ENCODE measurements at places on chromosomes 13 and 19. TPM values are rescaled to one million over a fixed set of nuclear protein-coding genes. Genes with fewer than 3 reads are reported as not detected.

GRCh38 chr13:34942732-34943435 is 814 bp downstream of the NBEA start:
- peak; percentile 26 for DNase-seq

DNA sequence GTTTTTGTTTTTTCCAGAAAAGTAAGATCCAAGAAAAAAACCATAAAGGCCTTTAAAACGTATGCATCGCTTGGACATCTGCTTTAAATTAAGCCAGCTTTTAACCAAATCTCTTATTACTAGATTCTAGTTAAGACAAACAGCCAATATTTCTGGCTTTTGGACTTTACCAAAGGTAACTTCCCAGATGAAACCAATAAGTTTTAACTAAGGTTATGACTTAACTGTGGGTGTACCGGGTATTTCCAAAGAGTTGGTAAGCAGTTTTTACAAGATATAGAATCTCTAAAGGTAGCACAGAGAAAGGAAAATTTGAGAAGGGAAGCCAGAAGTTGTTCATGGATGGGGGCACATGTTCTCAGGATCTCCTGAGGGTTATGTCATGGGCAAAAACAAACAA is 34.0 kb downstream of the CEACAM1 start:
- H3K4me1 ChIP-seq = peaks cover 9% of the 10 kb centered on the region
- H3K4me3 ChIP-seq = no peak overlapping the region
- H3K36me3 ChIP-seq = no peaks in the 10 kb centered on the region
- no peak overlapping the region for H3K27ac ChIP-seq
- H3K27me3 ChIP-seq = no peaks in the 10 kb centered on the region

- no peak for DNase-seq
- H3K36me3 ChIP-seq = no peaks in the 10 kb centered on the region
- H3K4me3 ChIP-seq = no peak overlapping the region
Observed at GRCh38 chr19:30122431-30122830, 180.4 kb downstream of the URI1 start.

DNA sequence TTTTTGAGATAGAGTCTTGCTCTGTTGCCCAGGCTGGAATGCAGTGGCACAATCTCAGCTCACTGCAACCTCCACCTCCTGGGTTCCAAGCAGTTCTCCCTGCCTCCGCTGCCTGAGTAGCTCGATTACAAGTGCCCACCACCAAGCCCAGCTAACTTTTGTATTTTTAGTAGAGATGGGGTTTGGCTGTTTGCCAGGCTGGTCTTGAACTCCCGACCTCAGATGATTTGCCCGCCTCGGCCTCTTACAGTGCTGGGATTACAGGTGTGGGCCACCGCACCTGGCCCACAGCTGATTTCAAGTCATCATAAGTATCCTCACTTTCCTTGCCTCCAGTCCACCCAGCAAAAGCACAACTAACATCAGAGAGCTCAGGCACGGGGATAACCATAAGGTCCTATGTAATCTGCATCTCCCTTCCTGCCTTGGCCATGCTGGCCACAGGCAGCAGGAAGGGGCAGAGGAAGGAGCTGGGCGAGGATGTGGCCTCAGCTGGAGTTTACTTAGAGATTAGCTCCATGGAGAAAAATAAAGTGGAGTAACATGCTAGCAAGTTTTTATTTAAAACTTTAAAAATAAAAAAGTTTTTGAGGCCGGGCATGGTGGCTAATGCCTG is 22.9 kb upstream of the ADGRE1 start:
- H3K27me3 ChIP-seq = peaks cover 13% of the 10 kb centered on the region
- peaks cover 9% of the 10 kb centered on the region for H3K4me1 ChIP-seq
- H3K27ac ChIP-seq = no peak overlapping the region
- H3K4me3 ChIP-seq = no peak overlapping the region
- no peaks in the 10 kb centered on the region for H3K36me3 ChIP-seq

GRCh38 chr13:29453617-29454011 is 141.9 kb downstream of the SLC7A1 start:
- H3K27me3 ChIP-seq = no peaks in the 10 kb centered on the region
- H3K4me3 ChIP-seq = no peak overlapping the region
- peaks cover 25% of the 10 kb centered on the region for H3K4me1 ChIP-seq
- peak overlapping the region; percentile 18 for H3K27ac ChIP-seq
- H3K36me3 ChIP-seq = no peaks in the 10 kb centered on the region

DNA sequence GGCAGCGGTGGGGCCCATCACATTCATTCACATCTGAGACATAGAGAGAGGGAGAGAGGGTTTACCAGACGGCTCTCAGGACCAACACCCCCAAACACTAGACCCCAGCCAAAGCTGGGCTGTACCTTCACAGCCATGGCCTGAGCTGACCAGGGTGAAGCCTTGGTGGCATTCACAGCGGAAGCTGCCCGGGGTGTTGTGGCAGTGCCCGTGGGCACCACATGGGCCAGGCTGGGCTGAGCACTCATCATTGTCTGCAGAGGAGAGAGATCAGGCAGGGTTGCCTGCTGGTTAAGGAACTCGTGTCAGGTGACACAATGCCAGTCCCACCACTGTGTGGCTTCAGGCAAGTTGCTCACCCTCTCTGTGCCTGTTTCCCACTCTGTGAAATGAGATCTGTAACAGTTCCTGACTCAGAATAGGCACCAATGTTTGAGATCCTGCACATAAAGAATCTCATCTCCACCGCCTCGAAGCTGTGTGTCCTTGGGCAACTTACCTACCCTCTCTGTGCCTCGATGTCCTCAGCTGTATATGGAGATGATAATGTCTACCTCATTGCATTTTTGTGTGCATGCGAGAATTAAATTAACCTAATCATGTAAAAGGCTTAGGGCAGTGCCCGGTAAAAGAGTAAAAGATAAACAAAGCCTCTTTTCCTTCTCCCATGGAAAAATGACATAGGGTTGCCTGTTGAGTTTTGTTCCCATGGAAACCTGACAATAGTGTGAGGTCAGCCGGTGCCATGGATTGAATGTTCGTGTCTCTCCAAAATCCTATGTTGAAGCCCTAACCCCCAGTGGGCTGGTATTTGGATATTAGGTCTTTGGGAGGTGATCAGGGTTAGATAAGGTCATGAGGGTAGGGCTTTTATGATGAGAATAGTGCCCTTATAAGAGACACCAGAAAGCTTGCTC is 22.9 kb downstream of the CCL25 start:
- no peaks in the 10 kb centered on the region for H3K36me3 ChIP-seq
- H3K4me3 ChIP-seq = no peak overlapping the region
- no peak for DNase-seq
- H3K27me3 ChIP-seq = no peaks in the 10 kb centered on the region

- no peaks in the 10 kb centered on the region for H3K36me3 ChIP-seq
- no peaks in the 10 kb centered on the region for H3K27me3 ChIP-seq
- H3K4me3 ChIP-seq = no peak overlapping the region
- peaks cover 15% of the 10 kb centered on the region for H3K4me1 ChIP-seq
- DNase-seq = no peak
Observed at GRCh38 chr19:35306473-35307246, 14.7 kb downstream of the MAG start.

DNA sequence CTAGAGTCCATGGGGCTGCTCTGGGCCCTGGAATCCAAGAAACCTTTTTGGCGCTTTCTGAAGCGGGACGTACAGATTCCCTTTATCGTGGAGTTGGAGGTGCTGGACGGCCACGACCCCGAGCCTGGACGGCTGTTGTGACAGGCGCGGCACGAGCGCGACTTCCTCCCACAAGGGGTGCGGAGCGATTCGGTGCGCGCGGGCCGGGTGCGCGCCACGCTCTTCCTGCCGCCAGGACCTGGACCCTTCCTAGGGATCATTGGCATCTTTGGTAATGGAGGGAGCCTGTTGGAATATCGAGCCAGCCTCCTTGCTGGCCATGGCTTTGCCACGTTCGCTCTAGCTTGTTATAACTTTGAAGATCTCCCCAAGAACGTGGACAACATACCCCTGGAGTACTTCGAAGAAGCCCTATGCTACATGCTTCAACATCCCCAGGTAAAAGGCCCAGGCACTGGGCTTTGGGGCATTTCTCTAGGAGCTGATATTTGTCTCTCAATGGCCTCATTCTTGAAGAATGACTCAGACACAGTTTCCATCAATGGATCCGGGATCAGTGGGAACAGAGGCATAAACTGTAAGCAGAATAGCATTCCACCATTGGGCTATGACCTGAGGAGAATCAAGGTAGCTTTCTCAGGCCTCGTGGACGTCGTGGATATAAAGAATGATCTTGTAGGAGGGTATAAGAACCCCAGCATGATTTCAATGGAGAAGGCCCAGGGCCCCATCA is 3.5 kb upstream of the ZFP82 start:
- H3K36me3 ChIP-seq = no peaks in the 10 kb centered on the region
- no peaks in the 10 kb centered on the region for H3K27me3 ChIP-seq
- H3K4me1 ChIP-seq = peaks cover 30% of the 10 kb centered on the region
- peak overlapping the region; percentile 23 for H3K27ac ChIP-seq

DNA sequence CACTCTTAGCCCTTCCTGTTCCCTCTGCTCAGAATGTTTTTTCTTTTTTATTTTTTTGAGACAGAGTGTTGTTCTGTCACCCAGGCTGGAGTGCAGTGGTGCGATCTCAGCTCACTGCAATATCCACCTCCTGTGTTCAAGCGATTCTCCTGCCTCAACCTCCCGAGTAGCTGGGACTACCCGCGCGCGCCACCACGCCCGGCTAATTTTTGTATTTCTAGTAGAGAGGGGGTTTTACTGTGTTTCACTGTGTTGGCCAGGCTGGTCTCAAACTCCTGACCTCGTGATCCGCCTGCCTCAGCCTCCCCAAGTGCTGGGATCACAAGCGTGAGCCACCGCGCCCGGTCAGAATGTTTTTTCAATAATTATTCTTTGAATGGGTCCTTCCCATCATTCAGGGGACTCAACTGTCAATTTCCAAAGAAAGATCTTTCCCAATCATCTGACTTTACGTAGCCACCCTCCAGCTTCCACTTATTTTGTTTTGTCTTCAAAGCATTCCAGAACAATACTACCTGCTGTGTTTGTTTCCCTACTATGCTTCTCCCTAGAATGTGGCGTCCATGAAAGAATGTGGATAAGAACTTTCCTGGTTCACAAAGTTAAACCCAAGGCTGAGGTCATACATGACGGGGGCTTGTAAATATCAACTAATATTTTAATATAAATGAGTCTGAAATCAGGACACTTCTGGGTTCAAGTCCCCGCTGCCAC is 1.2 kb downstream of the NDUFA7 start:
- peak overlapping the region; percentile 92 for H3K27ac ChIP-seq
- DNase-seq = no peak
- H3K27me3 ChIP-seq = no peaks in the 10 kb centered on the region
- H3K4me3 ChIP-seq = peak overlapping the region; percentile 98
- peaks cover 37% of the 10 kb centered on the region for H3K4me1 ChIP-seq

DNA sequence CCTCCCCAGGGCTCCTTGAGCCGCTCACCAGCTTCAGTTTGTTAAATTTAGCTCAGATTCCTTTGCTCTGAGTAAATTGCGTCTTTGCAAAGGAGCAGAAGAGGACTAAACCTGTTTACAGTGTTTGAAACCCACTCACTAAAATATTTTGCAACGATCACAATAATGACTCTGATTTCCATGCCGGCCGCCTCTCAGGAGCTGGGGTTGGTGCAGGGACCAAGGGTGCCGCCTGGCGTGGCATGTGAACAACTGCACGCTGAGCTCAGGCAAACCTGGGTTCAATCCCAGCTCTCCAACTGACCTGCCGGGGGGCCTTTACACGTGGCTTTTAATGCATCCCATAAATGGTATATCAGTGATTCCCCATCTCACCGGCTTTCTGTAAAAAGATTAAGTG is 68.7 kb upstream of the CACNA1A start:
- no peaks in the 10 kb centered on the region for H3K36me3 ChIP-seq
- no peak overlapping the region for H3K27ac ChIP-seq
- H3K4me1 ChIP-seq = no peaks in the 10 kb centered on the region
- H3K4me3 ChIP-seq = no peak overlapping the region
- no peak for DNase-seq

- no peaks in the 10 kb centered on the region for H3K27me3 ChIP-seq
- H3K4me1 ChIP-seq = no peaks in the 10 kb centered on the region
- DNase-seq = no peak
Observed at GRCh38 chr19:12126707-12127106, 13.4 kb downstream of the ZNF20 start.

- H3K27me3 ChIP-seq = no peaks in the 10 kb centered on the region
- no peaks in the 10 kb centered on the region for H3K36me3 ChIP-seq
- H3K4me1 ChIP-seq = no peaks in the 10 kb centered on the region
- H3K27ac ChIP-seq = no peak overlapping the region
Observed at GRCh38 chr13:92590503-92590908, 636.1 kb upstream of the GPC6 start.

DNA sequence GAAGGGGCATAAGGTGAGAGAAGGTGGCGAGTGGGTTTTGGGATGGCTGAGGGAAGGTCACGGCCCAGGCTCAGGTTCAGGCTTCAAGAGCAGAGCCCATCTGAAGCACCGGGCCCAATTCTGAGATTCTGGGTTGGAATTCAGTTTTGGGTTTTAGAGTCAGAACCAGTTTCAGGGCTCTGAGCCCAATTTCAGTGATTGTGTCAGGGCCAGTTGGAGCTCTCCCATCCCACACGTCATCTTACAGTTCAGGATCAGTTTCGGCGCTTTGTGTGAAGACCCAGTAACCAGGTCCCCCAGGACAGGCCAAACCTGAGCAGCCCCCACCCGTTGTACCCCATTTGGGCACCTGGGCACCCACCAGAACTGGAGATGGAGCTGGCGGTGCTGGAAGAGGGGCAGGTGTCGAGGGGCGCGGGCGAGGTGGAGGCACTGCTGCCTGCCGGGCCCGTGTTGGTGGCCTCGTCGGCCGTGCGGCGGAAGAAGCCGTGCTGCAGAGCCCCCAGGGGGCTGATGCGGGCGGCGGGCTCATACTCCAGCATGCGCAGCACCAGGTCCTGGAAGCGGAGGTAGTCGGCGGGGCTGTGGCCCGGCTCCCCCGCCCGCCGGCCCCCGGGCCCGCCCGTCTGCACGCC is 7.5 kb downstream of the DYRK1B start:
- no peaks in the 10 kb centered on the region for H3K27me3 ChIP-seq
- H3K27ac ChIP-seq = no peak overlapping the region
- DNase-seq = no peak

DNA sequence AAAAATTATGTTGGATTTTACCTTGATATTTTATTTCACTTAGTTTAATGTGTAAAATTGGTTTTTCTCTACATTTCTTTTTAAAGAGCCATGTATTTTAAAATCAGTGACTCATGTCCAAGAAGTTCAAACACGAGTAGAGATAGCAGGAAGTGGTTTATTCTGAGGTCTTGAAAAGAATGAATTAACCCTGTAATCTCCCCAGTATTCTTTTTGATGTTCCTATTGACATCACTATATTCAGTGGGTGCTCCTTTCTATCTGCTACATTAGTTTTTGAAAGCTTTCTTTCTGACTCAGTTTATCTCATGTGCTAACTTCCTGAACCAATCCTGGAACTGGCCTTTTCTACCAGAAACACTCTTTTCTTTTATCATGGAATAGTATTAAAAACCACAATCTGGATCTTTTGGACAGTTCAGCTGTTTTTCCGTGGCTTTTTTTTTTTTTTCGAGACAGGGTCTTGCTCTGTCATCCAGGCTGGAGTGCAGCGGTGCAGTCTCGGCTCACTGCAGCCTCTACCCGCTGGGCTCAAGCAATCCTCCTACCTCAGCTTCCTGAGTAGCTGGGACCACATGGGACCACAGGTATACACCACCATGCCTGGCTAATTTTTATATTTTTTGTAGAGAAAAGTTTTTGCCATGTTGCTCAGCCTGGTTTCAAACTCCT is 114.9 kb downstream of the PCCA start:
- no peaks in the 10 kb centered on the region for H3K27me3 ChIP-seq
- H3K36me3 ChIP-seq = no peaks in the 10 kb centered on the region
- H3K27ac ChIP-seq = no peak overlapping the region

The ZGLP1 gene
- 1.4 TPM for total RNA-seq

The KL gene
- total RNA-seq = 1.4 TPM

The AXL gene
- total RNA-seq = 9.9 TPM

The NFIC gene
- total RNA-seq = 154 TPM

The PEG3 gene
- total RNA-seq = 7.3 TPM

The C3 gene
- 36.7 TPM for total RNA-seq

The RNF17 gene
- not detected for total RNA-seq

The GRIN3B gene
- total RNA-seq = not detected

The MYBPC2 gene
- not detected for total RNA-seq
